NCI-H2081 (cell line): ENCODE measurements at places on chromosomes 16 and 17.

GRCh38 chr17:82403662-82404660 lies 14.2 kb upstream of the HEXD start:
- DNase-seq, result no peak

- DNase-seq, result no peak
Measured at GRCh38 chr16:12515746-12516145, 287.9 kb downstream of the CPPED1 start.

GRCh38 chr17:57457188-57457587 lies 200.9 kb downstream of the MSI2 start:
- DNase-seq, result no peak

DNA sequence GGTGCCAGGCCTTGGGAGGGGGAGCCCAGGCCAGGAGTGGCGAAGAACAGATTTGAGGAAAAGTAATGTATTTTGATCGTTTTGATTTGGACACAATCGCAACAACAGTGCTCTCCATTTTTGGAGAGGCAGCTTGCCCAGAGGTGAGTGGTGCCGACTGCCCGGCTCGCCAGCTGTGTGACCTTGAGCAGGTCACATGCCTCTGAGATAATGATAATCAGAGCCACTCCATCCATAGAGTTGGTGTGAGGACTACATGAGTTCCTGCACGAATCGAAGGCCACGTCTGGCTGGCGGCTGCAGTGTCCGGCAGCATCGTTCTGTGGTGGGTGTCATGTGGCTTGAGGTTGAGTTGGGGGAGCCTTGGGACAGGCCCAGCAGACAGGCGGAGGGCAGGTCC lies 20.7 kb downstream of the LLGL2 start:
- no peak for DNase-seq

GRCh38 chr17:72192800-72193192 lies 72.0 kb downstream of the SOX9 start:
- DNase-seq, result no peak

DNA sequence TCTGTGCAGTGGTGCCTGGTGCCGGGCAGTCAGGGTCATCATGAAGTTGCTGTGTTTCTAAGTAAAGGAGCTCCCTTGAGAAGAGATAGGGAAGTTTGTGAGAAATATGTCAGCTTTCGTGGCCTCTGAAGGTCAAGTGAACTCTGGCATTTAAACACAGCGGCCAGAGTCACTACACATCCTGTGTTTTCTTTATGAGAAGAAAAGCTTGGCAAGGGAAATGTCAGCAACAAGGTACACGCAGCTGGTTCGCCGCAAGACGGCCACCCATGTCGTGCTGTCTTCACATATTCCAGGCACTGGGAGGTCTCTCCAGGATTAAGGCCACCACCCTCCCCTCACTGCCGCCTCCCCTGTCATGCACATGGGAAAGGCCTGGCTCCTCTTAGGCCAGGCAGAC lies 33.2 kb upstream of the PEMT start:
- DNase-seq, result no peak

DNA sequence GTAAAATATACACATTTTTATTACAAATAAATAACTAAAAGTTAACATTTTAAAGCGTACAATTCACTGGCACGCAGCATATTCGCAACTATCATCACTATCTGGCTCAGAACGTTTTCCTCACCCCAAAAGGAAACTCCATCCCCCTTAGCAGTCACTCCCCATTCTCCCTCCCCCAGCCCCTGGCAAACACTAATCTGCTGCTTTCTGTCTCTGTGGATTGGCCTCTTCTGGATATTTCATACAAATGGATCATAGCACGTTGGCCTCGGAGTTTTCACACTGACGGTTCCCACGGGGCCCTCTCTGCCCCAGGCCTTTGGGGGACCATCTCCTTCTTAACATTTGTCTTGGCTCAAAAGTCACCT lies 64.6 kb downstream of the RTN4RL1 start:
- no peak for DNase-seq

DNA sequence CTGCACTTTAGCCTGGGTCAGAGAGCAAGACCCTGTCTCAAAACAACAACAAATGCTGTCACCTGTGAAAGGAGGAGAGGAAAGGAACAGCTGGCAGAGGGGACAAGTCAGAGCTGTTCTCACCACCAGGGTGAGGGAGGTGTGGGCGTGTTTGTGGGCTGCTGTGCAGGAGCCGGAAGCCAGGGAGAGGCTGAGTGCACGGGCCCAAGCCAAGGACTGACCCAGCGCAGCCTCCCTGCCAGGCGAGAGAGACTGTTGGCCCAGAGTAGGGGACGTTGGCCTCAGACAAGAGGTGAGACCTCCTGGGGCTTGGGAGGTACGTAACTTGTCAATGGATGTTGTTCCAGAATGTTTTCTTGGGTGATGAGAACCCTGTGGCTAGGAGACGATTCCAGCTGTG lies 10.7 kb downstream of the SPNS2 start:
- no peak for DNase-seq

- DNase-seq, result no peak
Measured at GRCh38 chr17:17515934-17516930, 20.0 kb upstream of the RASD1 start.

GRCh38 chr16:53449816-53450517 lies 15.7 kb downstream of the RBL2 start:
- no peak for DNase-seq

GRCh38 chr17:7806587-7806986 lies 27.4 kb upstream of the KDM6B start:
- DNase-seq, result no peak

DNA sequence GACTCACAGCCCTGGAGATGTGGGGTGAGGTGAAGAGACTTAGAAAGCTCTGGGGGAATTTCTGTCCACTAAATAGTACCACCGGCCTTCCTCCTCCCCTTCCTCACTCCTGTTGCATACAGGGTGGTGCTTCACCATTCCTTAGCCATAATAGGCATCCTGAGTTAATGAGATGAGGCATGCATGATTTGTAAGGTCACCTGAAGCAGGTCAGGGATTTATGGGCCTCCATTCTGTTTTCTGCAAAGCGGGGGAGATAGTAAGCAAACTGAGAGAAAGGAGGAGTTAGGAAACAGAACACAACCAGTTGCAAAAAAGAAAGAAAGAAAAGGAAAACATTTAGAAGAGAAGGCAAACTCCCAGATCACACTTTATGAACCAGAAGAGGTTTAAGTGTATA lies 9.3 kb upstream of the MYOCD start:
- no peak for DNase-seq

DNA sequence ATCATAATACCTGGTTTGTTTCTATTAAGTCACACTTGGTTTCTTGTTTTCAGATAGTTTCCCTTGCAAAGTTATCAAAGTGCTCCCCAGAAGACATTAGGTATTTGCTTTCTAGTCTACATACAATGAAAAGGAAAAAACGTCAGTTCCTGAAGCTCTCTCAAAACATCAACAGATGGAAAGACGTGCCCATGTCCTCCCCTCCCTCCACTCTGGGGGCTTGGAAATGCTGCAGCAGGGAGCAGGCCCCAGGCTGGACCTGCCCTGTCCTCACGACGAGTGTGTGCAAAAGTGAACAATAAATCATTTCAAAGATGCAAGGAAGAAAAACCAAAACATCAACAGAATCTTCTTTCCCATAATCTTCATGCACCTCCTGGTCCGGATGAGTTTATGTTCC lies 118.5 kb downstream of the USP22 start:
- no peak for DNase-seq

DNA sequence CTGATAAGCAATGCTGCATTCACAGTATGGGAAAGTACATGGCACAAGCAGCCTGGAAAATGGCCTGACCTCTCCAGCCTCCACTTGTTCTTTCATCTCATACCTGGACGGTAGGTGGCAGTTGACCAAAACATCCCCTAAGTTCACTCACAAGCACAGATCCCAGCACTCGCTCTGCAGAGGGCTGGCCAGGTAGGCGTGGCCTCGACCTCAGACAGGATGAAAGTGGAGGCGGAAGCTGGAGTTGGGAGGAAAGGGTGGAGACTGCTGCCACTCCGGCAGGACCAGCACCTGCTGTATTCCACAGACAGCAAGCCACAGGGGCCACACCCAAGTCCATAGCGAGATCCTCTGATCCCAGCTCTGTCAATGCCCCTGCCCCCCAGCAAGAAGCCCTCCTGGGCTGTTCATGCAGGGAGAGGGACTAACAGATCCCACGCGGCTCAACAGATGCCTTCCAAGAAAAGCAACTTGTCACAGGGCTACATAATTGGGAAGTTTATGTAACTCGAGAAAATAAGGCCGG lies 31.3 kb downstream of the ZCCHC14 start:
- peak; percentile 83 for DNase-seq

DNA sequence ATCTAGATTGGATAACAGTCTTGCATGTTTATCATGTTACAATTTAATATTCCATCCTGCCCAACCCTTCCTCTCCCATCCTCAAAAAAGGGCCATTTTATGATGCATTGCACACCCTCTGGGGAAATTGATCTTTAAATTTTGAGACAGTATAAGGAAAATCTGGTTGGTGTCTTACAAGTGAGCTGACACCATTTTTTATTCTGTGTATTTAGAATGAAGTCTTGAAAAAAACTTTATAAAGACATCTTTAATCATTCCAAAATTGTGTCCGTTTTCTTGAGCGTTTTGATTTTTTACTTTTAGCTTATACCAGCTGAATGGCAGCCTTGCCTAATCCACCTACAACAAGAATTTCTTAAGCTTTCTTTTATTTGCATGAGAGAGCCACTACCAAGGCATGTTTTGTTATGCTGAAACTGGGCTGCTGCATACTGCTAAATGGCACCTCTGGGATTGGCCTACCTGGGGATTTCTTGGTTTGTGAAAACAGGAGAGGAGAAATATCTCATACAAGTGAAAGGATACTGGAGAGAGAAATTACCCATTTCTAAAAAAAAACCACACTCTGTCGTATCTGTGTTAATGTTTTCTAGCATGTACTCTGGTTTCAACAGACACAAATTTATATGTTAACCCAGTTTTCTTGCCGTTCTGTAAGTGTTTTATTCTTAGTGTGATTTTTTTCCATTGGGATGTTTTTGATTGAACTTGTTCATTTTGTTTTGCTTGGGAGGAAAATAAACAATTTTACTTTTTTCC lies 52.2 kb downstream of the TUBD1 start:
- no peak for DNase-seq

GRCh38 chr17:82353484-82353883 lies 5.6 kb upstream of the TEX19 start:
- DNase-seq, result no peak
